LHCN-M2 (cell line): ENCODE measurements at places on chromosomes 4 and X. TPM values are rescaled to one million over a fixed set of nuclear protein-coding genes. Genes with fewer than 3 reads are reported as not detected.

DNA sequence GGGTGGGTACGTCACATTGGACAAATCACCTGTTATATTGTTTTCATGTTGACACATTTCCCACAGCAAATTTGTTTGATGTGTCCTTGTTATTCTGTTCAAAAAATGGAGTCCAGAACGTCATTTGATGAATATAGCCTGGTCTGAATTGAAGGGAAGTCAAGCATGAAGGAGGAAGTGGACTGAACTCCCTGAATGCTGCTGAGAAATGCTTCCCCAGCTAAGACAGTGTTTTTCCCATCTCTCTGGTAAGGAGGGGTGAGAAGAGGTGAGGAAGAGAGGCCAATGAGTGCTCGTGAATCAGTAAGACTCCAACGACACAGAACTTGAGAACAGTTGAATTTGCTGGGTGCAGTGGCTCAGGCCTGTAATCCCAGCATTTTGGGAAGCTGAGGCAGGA lies 127.4 kb downstream of the RBM47 start:
- no peak for DNase-seq

GRCh38 chrX:107146670-107147069 lies 28.0 kb upstream of the RBM41 start:
- DNase-seq = peak; percentile 30

DNA sequence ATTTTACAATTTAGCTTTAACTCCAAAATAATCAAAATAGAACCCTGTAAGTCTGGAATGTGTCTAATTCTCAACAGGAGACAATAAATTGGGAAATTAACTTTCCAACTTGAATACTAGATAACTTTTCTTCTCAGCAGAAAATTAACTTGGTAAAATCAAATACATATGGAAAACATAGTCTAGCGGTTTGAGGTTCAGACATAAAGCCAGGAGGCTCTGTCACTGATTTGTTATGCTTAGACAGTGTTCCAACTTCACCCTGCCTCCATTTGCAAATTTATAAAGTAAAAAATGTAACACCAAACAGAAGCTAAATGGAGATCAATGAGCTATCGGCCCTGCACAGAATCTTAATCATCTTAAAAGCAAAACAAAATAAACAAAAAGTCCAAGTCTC lies 46.3 kb downstream of the TBCK start:
- DNase-seq = no peak

Gene MMRN1
- not detected in 2 replicates for total RNA-seq

DNA sequence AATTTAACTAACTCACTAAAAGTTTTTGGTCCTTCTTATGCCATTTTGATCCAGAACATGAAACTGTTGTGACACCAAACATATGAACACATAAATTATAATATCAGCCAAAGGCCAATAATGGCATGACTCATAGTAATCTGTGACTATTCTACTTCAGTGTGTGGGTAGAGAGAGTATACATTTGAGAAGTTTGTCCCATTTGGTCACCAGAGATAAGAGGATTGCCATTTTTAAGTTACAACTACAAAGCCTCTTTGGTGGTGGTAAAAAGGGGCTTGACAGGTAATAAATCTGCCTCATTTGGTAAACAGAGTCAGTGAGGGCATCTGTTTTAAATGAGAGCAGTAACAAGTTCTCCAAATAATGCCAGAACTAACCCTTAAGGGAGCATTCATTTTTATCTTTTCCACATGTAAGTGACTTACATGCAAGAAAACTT lies 117.9 kb downstream of the TBC1D19 start:
- no peak for DNase-seq

DNA sequence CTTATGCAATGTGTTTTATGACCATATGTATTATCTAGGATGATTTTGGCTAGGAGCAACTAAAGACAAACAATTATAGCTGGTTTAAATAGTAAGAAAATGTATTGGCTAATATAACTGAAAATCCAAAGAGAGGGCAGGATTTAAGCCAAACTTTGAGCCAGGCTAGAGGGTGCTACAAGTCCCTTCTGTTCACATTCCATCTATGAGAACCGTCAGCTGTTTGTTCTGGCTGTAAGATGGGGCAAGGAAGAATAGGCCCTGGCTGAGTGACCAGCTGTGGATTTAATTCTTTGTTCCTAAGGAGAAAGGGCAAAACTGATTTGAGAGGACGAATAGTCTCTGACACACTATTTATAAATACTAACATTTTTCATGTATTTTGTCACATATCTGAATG lies 79.2 kb upstream of the UGT8 start:
- DNase-seq = no peak

- DNase-seq = no peak
Measured at GRCh38 chr4:183909801-183910200, 4.7 kb downstream of the STOX2 start.

GRCh38 chr4:130183766-130184165 lies 1087.8 kb downstream of the C4orf33 start:
- DNase-seq = no peak

- peak; percentile 92 for DNase-seq
Measured at GRCh38 chr4:99404595-99405287, 30.4 kb downstream of the ADH7 start.

Gene MAGEC2
- total RNA-seq = not detected in 2 replicates

- DNase-seq = peak; percentile 57
Measured at GRCh38 chr4:109294006-109294405, 8.5 kb downstream of the COL25A1 start.
